ENCODE measurements at places on chromosomes 1 and 21. TPM values are rescaled to one million over a fixed set of nuclear protein-coding genes. Genes with fewer than 3 reads are reported as not detected.

The TMEM201 gene
- total RNA-seq = 17.2 TPM

The MSH4 gene
- 0.35 TPM for total RNA-seq

The STUM gene
- 1.2 TPM for total RNA-seq

The GPR161 gene
- total RNA-seq = 3.1 TPM

The LCE1E gene
- not detected for total RNA-seq

The SLC35F3 gene
- total RNA-seq = not detected

GRCh38 chr21:27715131-27715530 is 748.2 kb upstream of the ADAMTS5 start:
- no peak for DNase-seq

DNA sequence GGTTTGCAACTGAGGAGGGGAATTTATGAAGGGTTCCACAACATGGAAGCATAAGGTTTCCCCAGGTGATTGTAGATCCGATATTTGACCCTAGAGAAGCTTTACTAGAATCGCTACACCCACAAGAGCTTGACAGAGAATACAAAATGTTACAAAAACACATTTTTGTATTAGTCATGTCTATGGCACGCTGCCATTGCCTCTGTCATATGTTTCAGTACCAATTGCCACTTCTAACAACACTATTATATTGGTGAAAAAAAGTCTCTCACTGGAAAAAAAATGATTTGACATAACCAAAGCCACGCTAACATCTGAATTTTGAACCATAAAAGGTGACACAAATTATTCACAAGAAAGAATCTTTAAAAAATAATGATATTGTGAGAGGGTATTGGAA is 214.5 kb downstream of the KCNT2 start:
- DNase-seq = no peak

- DNase-seq = no peak
Observed at GRCh38 chr1:150650193-150650592, 20.8 kb upstream of the ENSA start.

DNA sequence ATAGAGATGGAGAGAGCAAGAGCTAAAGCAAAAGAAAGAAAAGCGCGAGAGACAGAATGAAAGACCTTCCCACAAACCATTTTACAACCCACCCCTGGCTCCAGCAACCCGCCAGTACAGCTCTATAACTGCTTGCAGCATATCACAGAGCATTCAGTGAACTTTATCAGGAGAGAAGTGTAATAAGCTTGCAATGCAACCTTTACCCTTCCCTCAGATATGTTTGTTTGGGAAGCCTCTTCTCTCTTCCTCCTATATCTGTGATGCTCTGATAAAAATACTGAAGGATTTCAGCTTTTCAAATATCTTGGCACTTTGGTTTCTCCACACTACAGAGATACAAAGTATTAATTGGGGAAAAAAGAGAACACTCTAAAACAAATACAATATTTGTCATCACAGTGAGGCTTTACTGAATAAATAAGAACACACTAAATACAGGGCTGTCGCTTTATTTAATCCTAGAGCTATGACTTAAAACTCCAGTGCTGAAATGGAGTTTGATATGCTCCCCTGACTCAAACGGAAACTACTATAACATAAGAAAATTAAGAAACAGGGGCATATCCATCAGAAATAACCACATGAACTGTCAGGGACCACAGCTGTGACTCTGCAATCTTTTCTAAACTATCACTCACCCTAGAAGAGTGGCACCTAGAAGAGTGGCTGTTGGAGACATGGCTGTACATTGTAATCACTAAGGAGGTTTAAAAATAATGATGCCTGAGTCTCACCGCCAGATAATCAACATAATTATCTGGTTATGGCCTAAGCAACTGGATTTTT is 6.7 kb downstream of the CRP start:
- no peak for DNase-seq

- no peak for DNase-seq
Observed at GRCh38 chr1:17118706-17119075, 560 bp downstream of the PADI2 start.

DNA sequence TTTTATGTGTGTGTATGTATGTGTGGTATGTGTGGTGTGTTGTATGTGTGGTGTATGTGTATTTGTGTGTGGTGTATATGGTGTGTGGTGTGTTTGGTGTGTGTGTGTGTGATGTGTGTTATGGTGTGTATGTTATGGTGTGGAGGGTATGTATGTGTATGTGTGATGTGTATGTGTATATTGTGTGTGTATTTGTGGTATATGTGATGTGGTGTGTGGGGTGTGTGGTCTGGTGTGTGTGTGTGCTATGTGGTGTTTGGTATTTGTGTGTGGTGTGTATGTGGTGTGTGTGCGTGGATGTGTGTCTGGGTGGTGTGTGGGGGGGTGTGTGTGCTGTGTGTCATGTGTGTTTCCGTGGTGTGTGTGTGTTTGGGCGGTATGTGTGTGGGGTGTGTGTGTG is 59.3 kb downstream of the SH3BGR start:
- DNase-seq = no peak

DNA sequence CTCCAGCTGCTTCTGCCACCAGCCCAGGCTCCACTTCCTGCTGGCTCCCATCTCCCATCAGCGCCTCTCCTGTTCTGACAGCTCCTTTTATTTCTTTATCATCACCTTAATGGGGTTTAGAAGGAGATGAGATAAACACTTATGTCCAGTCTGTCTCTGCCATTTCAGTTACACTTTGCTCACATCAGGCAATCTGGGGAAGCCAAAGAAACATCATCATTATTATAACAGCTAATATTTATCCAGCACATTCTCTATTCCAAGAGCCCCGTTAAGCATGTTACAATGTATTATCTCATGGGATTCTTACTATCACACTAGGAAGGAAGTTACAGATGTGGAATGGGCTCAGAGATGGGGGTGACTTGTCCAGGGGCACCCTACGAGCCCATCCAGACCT is 31.2 kb downstream of the DMRTB1 start:
- DNase-seq = no peak

DNA sequence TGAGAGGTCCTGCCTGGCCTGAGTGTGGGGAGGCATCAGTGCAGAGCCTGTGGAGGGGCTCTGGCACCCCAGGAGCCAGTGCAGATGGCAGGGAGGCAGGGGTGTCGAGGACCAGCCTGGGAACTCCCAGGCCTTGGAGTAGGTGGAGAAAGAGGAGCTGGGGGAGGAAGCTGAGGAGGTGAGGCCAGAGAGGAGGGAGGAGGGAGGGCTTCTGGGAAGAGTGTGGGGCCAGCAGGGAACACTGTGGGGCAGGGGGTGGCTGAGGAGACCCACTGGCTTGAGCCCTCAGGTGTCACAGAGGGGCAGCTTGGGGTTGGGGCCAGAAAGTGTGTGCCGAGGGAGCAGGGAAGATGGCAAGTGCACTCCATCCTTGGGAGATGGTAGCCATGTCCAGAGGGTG is 3.8 kb downstream of the COQ8A start:
- DNase-seq = no peak

- no peak for DNase-seq
Observed at GRCh38 chr1:185608177-185608576, 126.0 kb upstream of the HMCN1 start.

GRCh38 chr1:18946550-18947381 is 9.7 kb downstream of the IFFO2 start:
- no peak for DNase-seq

GRCh38 chr1:108200687-108201051 is 526 bp upstream of the SLC25A24 start:
- DNase-seq = no peak

DNA sequence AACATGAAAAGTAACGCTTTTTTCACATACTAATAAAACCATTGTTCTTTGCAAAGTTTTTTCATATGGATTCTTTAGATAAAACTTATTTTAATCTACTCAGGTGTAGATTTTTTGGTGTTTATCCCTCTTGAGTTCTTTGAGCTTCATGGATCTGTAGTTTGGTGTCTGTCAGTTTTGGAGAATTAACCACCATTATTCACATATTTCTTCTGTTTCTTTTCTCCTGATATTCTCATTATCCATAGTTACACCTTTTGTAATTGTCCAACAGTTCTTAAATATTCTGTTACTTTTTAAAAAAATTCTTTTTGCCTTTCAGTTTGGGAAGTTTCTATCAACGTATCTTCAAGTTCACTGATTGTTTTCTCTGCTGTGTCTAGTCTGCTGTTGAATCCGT is 18.6 kb downstream of the HS2ST1 start:
- DNase-seq = no peak

- no peak for DNase-seq
Observed at GRCh38 chr1:186899577-186899976, 70.8 kb downstream of the PLA2G4A start.

GRCh38 chr21:45985471-45986315 is 4.1 kb downstream of the COL6A1 start:
- DNase-seq = peak; percentile 42

- peak; percentile 40 for DNase-seq
Observed at GRCh38 chr21:42668298-42668992, 15.0 kb downstream of the PDE9A start.

Data from Right ventricle myocardium superior (tissue), 1 donor.